ENCODE measurements at places on chromosomes 16 and 17. TPM values are rescaled to one million over a fixed set of nuclear protein-coding genes. Genes with fewer than 3 reads are reported as not detected.

NTN1 gene
- total RNA-seq = 17.0 TPM

ADAD2 gene
- total RNA-seq = not detected

TMEM114 gene
- total RNA-seq = not detected

DNA sequence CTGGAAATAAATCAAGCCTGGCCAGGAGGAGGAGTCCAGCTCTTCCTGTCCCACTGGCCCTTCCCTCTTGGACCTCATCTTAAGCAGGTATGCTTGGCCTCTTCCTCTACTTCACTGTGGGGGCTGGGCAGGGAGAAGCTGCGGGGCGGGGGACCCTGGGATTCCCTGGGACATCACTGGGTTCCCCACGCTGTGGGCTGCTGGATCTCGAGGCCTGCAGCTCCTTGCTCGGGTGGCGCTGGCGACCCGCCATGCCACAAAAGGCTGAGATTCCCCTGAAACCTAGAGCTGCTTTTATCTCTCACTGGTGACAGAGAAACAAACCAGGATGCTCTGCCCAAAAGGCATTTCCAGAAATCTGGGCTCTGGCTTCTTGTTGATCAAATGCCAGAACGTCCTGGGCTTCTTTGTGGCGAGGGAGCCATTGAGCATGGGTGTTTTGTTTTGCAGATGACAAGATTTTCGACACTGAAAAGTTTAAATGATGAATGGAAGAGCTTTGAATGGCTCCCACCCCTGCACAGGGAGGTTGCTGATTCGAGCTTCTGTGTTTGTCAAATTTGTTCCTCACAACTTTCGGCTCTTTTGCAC, 8.6 kb upstream of the PGS1 start:
- DNase-seq = peak; percentile 81

RNF157 gene
- 7.1 TPM for total RNA-seq

DNA sequence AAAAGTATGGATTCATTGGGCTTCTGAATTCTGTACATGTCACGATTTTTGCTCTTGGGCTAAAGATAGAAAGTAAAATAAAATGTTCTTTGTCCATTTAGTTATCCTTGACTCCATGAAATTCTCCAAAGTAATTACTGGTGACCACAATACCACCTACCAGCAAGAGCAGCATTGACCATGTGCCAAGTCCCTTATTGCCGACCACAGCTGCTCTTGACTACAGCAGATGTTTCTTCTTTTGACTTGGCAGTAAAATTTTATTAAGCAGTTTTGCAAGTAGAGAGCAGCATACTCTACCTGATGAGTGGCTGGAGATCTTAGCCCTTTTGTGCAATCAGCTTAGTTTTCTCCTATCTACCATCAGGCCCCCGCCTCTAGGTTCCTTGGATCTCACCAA, 152.2 kb upstream of the TBX2 start:
- DNase-seq = no peak

G6PC1 gene
- not detected for total RNA-seq

KRT40 gene
- total RNA-seq = not detected

DNA sequence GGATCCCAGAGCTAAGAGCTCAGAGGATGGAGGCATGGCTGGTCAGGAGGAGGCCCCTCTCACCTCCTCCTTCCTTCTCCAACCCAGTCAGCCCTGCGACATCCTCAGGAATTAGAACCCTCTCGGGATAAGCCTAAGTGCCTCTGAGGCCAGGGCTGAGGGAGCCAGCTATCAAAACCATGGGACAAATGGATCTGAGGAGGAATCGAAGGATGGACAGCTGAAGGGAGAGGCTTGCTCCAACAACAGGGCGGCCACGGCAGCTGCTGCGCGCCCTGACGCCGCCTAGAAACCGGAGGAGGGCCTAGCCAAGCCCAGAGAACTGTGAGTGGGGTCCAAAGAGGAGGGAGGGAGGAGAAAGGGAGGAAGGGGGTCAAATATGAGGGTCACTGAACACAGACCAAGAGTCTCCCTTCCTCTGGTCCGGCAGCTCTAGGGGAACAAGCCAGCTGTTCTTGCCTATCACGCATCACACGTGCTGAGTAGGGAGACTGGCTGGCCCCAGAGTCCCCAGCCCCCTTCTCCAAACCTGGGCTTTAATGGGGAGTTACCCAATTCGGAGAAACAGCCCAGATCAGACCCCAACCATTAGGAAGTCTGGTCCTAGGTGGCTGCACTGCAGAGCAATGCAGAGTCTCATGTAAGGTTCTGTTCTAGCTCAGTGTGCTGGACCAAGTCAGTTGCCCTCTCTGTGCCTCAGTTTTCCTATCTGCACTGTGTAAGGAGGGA, 5.9 kb upstream of the HOXB13 start:
- peak; percentile 59 for DNase-seq

MAP2K3 gene
- 21.5 TPM for total RNA-seq

CIAO2B gene
- total RNA-seq = 88.9 TPM

NUPR1 gene
- not detected for total RNA-seq

GRCh38 chr16:85569615-85570212, 43.4 kb upstream of the GSE1 start:
- DNase-seq = peak; percentile 73

DNA sequence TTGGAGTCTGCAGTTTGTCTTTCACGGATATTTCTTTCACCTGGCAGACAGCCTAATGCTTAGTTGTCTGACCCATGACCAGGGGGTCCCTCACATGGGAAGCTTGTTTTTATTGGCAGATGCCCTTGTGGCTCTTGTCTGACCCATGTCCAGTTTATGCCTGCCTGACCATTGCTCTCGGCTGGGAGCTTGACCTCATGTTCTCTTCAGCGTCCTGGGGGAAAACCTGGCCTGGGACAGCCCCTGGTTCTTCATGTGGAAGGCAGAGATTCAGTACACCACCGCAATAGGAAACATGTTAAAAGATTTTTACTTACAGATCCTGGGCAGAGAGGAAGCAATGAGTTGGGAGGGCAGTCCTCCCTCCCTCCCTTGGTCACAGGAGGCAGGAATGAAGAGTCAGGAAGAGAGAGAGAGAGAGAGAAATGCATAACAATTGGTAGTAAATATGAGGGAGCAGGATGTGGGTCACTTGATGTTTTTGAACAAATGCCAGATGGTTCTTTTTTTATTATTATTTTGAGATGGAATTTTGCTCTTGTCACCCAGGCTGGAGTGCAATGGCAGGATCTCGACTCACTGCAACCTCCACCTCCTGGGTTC, 302.7 kb upstream of the MYOCD start:
- no peak for DNase-seq

HOXB4 gene
- not detected for total RNA-seq

DNA sequence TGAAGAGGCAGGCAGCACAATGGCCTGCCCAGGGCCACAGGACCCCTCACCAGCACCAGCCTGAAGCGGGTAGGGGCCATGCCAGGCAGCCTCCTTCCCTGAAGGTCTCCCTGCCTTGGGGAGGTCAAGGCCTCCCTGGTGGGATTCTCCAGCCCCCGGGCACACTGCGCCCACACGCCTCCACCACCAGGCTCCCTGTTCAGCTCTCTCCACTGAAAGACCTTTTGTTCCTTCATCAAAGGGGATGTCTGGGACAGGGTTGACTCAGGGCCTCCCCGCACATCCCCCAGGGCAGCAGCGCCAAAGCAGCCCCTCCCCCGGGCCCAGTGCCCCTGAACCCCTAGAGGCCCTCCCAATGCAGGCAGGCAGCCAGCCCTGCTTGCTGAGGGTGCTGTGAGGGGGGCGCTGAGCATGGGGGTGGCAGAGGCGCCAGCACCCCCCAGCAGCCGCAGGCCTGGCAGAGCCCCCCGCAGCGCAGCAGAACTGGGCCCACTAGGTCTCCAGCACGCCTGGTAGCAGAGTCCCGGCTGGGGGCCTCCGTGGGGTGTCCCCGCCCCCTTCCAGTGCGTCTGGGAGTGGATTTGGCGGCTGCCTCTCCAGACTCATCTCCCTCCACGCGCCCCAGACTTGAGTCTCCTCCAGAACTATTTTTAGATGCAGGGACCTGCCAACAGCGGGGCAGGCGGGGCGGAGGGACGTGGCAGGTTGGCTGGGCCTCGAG, 13.1 kb downstream of the BCAR1 start:
- no peak for DNase-seq

- DNase-seq = no peak
Observed at GRCh38 chr16:30662449-30662848, 4.2 kb downstream of the FBRS start.

DNA sequence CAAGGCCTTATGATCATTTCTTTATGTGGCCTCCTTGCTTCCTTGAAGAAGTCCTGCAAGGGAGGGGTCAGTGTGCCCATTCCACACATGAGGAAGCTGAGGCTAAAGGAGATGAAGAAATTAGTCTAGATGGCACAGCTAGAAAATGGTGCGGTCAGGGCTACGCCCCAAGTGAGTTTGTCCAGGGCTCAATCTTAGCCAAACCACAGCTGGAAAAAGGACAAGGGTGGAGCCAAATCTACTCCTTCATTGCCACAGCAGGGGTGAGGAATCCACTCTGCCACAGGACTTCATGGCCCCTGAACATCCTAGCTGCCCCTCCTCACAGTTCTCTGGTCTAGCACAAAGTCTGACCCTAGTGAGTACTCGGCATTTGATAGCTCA, 16.2 kb downstream of the BEAN1 start:
- DNase-seq = peak; percentile 42

DNA sequence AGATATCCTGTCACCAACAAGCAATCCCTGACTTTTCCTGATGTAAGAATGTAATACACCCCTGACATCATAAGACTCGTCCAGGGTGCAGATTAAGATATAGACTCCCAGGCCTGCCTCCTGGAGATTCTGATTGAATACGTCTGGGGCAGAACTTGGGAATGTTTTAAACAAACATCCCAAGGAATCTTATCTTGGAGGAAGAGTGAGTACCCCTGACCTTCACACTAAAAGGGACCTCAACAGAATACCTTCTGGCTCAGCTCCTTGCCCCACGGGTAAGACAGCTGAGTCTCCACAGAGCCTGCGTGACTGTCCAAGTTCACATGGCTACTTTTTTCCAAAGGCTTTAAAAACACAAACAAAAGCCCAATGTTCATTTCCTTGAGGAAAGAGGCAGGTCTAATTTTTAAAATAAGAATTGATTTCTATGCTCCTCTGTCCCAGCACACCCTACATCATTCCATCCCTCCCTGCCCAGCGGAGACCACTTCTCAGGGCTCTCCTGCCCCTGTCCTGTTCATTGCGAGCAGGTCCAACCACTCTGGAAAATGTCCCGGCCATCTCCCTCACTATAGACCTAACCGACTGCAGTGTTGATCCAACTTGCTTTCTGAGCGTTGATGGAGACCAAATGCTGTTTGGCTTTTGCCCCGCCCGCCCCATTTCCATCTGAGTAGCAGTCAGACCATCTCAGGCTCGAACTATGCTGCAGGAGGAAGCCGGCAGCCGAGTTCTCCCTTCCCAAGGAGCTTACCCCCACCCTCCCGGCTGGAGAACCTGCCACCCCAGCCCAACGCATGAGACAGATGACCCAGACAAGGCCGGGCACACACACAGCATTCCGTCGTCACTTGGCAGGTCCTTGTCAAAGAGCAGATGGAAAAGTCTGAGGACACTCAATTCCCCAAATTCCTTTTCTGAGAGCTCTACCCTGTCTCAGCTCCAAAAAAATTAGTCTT, 44.1 kb upstream of the MYH10 start:
- DNase-seq = peak; percentile 75

- DNase-seq = no peak
Observed at GRCh38 chr17:27513849-27514248, 57.6 kb downstream of the KSR1 start.

DNA sequence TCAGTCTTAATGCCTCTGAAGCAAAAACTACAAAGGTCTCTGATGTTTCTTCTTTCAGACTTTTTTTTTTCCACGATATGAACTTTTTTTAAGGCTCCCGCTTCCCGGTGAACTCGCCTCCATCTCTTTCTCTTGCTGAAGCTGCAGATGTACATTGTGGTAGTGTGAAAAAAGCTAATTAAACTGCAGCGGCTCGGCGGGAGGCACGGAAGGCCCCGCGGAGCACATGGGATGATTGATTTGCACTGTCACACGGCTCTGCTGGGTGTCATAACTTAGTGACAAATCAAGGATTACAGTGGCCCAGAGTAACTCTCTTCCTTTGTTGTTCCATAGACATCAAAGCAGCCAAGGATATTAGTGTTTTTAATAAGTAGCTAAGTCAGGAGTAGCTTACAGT, 196.3 kb downstream of the AXIN2 start:
- peak; percentile 36 for DNase-seq

CCDC40 gene
- 38.9 TPM for total RNA-seq

DNA sequence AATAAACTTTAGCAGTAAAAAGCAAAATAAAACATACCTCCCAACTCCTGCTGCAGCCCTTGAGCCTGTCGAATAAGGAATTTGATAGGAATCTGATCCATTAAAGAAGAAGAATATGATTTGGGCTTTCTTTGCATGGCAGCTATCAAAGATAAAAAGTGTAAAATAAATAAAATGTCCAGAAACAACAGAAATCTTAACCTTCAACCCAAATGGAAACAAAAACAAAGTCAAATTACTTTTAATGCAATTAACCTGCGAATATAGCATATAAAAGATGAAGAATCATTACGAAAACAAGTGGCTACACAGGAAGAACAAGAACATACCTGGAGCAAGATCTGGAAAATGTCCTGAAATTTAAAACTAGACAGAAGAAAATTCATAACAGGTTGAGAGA, 21.5 kb upstream of the BRIP1 start:
- no peak for DNase-seq

- DNase-seq = peak; percentile 90
Observed at GRCh38 chr17:77409282-77410161, 268.8 kb downstream of the SEC14L1 start.

- DNase-seq = no peak
Observed at GRCh38 chr16:64225036-64225435, 896.8 kb downstream of the CDH11 start.

DNA sequence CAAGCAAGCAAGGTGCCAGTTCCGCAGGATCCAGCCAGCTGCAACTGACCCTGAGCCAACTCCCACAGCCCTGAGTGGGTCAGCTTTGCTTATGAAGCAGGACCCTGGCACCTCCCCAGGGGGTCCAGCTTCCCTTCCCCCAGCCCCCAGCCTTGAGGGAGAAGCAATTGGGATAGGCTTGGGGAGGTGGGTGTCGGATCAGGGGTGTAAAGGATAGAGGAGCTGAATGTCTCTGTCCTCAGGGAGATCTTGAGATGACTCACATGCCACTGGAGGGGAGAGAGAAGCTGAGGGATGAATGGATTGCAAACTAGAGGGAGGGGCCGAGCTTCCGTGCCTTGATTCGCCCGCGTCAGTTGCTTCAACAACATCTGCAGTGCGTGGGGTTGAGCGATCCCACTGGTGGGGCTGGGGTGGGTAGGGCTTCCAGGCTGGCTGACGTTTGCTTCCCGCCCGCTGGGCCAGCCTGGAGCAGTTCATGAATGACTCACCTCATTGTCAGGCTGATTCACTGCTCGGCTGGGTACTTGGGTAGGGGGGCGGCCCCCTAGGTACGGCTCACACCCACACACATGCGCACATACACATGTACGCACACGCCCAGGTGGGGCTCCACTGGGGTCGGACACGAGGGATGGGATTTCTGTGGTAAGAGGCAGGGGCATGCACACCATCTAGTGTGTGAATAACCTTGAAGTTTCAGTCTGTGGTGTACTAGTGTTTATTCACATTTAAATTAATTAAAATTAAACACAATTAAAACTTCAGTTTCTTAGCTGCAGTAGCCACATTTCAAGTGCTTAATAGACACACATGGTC, 3.6 kb upstream of the HROB start:
- peak; percentile 98 for DNase-seq

GRCh38 chr17:77332981-77333685, 192.4 kb downstream of the SEC14L1 start:
- DNase-seq = no peak

GRCh38 chr16:84874983-84875382, 55.2 kb downstream of the CRISPLD2 start:
- DNase-seq = no peak
